Tibial nerve (tissue), 4 donors: ENCODE measurements at places on chromosomes 1 and 21.

DNA sequence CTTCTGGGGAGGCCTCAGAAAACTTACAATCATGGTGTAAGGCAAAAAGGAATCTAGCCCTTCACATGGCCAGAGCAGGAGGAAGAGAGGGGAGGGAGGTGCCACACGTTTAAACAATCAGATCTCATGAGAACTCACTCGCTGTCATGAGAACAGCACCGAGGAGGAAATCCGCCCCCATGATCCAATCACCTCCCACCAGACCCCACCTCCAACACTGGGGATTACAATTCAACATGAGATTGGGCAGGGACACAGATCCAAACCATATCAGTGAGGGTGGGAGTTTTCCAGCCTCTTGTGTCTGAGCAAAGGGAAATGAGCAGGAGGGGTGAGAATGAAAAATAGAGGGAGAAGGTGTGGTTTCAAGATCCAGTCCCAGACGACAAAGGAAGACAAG lies 482.1 kb upstream of the VAMP3 start:
- no peak for DNase-seq

GRCh38 chr1:54867717-54868057 lies 19.3 kb downstream of the DHCR24 start:
- DNase-seq, result no peak

DNA sequence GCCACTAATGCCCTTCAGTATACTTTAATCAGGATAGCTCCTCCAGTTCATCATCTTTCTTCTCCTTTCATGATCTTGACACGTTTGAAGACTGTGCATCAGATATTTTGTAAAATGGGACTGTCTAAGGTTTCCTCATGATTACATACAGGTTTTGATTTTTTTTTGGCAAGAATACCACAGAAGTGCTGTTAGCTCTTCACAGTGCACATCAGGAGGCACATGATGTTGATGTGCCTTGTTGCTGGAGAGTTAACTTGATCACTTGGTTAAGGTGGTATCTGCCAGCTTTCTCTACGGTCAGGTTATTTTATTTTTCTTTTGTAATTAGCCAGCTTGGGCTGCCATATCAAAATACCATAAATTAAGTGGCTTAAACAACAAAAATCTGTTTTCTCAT lies 128.6 kb upstream of the IVNS1ABP start:
- no peak for DNase-seq

GRCh38 chr1:44067266-44068250 lies 36.3 kb upstream of the SLC6A9 start:
- no peak for DNase-seq

DNA sequence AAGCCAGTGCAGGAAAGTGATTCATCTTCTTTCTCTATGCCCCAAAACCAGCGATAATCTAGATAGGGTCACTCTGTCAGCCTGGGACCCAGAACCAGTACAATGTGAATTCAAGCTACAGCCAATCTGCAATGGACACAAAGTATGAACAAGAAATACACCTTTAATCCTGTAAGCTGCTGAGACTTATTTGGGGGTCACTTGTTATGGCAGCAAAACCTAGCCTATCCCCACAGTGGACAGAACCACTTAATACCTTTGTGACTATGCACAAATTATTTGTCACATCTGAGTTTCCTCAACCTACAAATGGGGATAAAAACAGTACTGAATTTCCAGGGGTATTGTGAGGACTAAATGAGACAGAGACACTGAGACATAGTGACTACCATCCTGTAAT lies 50.0 kb downstream of the TMCO4 start:
- DNase-seq, result no peak

DNA sequence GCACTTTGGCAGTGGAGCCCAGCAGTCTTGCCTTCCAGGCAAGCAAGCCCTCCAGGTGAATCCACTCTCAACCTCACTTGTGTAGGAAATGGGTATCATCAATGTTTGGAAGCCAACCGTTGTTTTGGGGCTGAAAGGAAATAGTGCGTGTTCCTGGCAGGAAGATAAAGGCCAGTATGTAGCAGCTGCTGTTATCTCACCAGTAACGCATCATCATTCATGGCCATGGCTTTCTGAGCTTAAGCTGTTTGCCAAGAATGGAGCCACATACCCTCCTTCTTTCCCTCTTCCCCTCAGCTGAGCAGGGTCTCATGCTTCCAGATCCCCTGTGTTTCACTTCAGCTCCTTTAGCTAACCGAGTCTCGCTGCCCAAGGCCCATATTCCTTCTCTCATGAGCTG lies 2.2 kb upstream of the PDPN start:
- DNase-seq, result no peak

DNA sequence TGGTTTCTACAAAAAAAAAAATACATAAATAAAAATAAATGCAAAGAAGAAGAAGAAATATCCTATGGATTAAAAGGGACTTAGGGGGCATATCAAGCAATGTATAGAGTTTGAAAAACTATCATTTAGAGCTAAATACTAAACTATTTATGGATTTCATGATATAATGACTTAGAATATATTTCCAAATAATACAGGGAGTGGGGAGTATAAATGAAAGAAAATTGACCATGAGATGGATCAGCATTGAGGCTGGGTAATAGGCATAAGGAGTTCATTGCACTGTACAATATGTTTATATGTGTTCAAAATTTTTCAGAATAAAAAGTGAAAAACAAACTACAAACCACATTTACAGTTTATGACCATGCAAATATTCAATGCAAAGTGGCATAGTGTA lies 18.8 kb downstream of the NHLH2 start:
- no peak for DNase-seq

GRCh38 chr1:59641836-59642235 lies 172.9 kb upstream of the HOOK1 start:
- DNase-seq, result no peak
